GM10248 (cell line): ENCODE measurements at places on chromosomes 5 and 9.

GRCh38 chr9:124834591-124834990, 18.7 kb upstream of the WDR38 start:
- no peak for DNase-seq

DNA sequence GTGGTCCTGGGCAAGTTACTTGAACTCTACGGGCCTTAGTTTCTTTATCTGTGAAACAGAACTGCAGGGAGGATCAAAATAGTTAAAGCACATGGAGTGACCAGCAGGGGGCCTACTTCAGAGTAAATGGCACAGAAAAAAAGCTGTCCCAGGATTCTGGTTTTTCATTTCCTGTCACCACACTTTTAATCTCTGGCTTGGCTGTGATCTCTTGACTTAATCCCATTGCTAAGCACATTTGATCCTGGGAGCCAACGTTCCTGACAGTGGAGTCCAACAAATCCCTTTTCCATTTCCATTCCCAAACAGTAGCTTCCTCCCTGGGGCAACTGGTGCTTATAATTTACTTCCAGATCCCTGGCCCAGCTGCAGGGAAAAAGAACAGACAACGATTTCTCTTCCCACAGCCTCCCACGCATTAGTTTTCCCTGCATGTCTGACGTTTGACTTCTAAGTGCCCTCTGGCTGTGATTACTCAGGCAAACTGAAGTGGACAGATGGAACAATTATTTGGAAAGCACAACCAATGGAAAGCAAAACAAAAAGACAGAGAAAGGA, 136.5 kb upstream of the STK32A start:
- peak; percentile 24 for DNase-seq

DNA sequence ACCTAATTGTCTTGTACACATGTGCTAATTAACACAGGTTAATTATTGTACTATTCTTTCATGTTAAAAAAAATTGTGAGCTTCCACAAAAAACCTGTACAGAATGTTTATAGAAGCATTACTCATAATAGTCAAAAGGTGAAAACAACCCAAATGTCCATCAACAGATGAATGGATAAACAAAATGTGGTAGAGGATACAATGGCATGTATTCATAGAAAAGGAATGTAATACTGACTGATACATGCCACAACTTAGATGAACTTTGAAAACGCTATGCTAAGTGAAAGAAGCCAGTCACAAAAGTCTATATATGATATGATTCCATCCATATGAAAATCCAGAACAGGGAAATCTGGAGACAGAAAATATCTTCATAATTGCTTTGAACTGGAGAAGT, 25.6 kb downstream of the RRAGA start:
- no peak for DNase-seq

DNA sequence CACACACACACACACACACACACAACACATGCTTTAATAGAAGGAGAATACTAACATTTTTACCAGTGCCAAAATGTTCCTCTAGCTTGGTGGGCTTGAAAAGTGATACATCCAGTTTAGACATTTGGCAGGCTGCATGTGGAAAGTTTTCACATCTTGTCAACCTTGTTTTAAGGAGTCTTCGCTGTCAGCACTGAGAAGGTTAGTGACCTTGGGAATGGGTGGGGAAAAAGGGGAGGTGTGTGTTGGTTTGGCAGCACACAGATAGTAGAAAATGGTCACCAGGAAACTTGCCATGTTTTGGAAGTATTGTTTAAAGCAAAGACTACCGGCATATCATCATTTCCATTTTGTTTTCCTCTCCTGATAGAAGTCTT, 346.5 kb upstream of the ADAMTSL1 start:
- DNase-seq, result no peak

DNA sequence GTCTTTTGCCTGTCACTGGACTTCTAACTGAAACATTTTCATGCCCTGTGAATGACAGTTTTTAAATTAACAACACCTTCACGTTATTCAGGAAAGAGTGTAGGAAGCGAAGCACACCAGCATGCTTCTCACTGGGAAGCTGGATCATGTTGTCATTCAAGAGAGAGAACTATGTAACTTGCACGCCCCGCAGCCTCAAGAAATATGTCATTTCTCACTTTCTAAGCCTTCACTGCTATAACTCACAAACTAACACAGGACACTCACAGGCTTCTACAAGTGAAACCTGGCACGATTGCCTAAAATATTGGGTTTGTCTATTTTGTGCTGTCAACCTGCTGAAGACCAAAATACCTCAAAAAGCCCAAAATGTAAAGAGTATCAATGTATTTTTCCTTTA, 466.3 kb downstream of the EFNA5 start:
- DNase-seq, result no peak

- DNase-seq, result no peak
Measured at GRCh38 chr5:63154476-63155309, 576.1 kb downstream of the LRRC70 start.

GRCh38 chr5:99010294-99010693, 81.5 kb upstream of the CHD1 start:
- DNase-seq, result no peak

DNA sequence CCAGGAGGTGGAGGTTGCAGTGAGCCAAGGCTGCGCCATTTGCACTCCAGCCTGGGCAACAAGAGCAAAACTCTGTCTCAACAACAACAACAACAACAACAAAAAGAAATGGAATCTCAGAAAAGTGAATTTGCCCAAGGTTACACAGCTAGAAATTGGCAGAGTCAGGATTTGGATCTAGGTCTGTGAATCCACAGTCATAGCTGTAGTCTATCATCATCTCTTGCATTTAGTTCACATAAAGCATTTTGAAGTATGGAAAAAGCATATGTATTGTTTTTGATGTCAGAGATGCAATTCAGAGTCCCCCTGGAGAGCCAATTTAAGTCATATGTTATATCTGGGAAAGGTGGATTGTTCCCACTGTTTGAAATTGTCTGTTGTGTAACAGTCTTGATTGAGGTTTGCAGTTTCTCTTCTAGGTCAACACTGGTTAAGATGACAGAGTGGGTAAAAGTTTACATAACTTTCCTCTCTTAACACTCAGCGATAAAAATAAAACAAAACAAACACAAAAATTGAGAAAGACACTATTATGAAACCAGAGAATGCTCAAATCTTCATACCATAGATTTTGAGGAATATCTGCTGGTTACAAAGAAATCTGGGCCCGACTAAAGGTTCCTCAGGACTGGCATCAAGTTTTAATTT, 21.5 kb upstream of the GPR21 start:
- DNase-seq, result no peak

DNA sequence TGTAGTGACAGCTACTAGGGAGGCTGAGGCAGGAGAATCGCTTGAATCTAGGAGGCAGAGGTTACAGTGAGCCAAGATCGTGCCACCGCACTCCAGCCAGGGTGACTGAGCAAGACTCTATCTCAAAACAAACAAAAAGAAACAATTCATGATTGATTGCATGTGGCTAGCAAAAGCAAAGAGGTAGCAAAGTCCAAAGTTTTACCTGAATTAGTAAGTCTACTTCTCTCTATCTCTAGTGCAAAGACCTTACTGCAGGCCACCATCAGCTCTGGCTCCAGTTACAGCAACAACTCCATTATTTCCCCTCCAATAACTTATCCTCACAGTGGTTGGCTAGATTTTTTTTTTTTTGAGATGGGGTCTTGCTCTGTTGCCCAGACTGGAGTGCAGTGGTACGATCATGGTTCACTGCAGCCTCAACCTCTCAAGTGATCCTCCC, 6.2 kb upstream of the SAR1B start:
- DNase-seq, result no peak

DNA sequence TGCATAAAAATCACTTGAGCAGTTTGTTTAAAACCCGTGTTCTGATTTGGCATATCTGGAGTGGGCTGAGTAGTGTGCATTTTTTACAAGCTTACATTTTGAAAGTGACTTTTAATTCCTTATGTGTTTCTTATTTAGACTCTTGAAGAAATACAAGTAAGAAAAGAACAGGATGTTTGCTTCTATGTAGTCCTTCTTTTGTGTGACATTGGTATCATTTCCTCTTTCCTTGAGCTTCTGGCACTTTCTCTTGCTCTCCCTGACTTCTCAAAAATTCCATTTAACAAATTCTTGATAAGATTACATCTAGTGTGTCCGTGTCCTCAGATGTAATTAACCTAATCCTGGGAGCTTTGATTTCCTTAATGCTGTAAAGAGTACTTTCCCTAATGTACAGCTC, 12.5 kb downstream of the GARNL3 start:
- DNase-seq, result peak; percentile 27
